Cardiac septum (tissue), 1 donor: ENCODE measurements at places on chromosomes 1 and 21. TPM values are rescaled to one million over a fixed set of nuclear protein-coding genes. Genes with fewer than 3 reads are reported as not detected.

The VAMP4 gene
- total RNA-seq = 8.7 TPM

The NR0B2 gene
- 5.7 TPM for total RNA-seq

The AMY2A gene
- total RNA-seq = not detected

The BEND5 gene
- total RNA-seq = 3.2 TPM

The GNG12 gene
- 38.8 TPM for total RNA-seq

The FCRLA gene
- 0.40 TPM for total RNA-seq
